GM23248 (cell line): ENCODE measurements at places on chromosomes 12 and 14. TPM values are rescaled to one million over a fixed set of nuclear protein-coding genes. Genes with fewer than 3 reads are reported as not detected.
A peak's percentile ranks its signal among the peaks of the same experiment; 100 is the strongest.

GRCh38 chr12:53193985-53194716 is 12.9 kb downstream of the ITGB7 start:
- no peak for DNase-seq

KRT3 gene
- total RNA-seq = not detected in 2 replicates

DNA sequence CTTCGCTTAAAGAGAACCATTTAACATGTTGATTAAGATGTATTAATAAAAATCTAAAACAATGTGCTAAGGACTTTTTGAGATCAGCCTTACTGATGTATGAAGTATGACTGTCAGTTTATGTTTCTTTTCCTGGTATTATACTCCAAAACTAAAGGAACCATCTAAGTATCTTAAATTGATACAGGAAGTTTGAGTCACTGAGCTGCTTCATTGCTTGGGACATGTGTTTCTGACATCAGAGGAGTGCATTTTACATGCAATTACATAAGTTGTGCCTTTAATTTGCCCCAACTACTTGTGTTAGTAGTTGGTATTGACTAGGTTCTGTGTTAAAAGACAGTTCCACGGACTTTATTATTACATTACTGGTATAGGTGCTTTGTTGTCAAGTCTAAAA is 50.9 kb downstream of the PROX2 start:
- peak; percentile 84 for DNase-seq

DNA sequence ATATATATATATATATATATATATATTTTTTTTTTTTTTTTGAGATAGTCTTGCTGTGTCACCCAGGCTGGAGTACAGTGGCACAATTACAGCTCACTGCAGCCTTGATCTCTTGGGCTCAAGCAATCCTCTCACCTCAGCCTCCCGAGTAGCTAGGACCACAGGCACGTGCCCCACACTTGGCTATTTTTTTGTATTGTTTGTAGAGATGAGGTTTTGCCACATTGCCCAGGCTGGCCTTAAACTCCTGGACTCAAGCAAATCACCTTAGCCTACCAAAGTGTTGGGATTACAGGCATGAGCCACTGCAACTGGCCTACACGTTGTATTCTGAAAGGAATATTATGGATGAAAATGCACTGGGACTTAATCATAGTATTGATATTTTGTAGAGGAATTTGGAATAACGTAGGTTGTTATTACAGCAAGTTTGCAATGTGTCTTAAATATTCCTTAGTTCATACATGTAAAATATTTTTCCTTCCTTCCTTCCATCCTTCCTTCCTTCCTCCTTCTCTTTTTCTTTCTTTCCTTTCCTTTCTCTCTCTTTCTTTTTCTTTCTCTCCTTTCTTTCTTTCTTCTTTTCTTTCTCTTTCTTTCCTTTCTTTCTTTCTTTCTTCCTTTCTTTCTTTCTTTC is 862 bp downstream of the KLRB1 start:
- DNase-seq = no peak

GRCh38 chr12:30000401-30000800 is 216.7 kb upstream of the TMTC1 start:
- DNase-seq = no peak

DNA sequence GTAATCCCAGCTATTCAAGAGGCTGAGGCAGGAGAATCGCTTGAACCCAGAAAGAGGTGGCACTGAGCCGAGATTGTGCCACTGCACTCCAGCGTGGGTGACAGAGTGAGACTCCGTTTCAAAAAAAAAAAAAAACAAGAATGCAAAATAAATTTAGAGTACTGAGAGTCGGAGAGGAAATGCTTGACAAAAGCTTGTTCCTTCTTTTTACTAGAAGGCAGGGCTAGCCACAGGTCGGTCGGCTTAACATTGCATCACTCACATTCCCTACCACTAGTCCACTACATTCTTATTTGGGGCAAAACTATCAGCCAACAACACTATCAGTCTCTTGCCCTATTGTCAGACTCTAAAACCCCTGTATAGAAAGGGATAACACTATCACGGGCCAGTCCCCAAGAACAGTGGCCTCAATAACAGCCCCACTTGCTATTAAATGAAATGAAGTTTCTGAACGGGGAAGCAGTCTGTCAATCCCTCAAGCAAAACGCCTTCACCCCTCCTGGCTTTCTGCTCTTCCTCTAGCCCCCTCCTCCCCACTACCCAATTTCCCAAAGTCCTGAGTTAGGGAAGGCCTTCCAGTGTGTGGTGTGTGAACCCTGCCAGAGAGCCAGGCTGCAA is 1.0 kb downstream of the RNF41 start:
- DNase-seq = peak; percentile 66

GRCh38 chr12:113030875-113031525 is 25.5 kb upstream of the DTX1 start:
- DNase-seq = peak; percentile 73
